ENCODE measurements at places on chromosomes 12 and 14.
A peak's percentile ranks its signal among the peaks of the same experiment; 100 is the strongest.

- DNase-seq = no peak
These were observed 29.0 kb downstream of the LTBP2 start for GRCh38 chr14:74582910-74583581.

DNA sequence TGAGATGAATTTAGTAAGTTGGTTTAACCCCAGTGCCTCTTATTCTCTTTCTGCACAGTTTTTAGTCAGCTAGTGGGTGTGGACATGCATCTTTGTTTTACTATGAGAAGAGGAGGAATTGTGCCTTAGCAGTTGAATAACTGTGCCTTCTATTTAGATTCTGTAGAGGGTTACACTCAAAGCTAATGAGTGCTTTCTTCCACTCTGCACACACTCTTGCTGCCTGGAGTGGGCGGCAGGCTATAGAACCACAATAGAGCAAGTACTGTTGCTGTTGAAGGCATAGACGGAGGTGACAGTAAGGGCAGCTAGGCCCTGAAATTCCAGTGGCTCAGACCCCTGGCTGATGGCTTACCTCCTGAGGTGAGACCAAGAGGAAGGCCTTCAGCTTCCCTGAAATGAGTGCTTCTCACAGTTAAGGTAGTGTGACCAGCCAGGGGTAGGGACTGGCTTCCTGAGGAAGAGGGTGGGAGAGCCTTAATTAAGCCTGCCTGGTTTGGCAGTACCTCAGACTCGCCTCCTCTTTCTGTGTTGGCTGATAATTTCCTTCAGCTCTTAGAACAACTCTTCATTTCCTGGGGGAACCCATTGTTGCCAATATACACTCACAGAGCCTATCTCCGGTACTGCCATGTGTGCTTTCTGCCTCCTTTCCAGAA, 24.7 kb downstream of the SUSD6 start:
- DNase-seq = no peak

DNA sequence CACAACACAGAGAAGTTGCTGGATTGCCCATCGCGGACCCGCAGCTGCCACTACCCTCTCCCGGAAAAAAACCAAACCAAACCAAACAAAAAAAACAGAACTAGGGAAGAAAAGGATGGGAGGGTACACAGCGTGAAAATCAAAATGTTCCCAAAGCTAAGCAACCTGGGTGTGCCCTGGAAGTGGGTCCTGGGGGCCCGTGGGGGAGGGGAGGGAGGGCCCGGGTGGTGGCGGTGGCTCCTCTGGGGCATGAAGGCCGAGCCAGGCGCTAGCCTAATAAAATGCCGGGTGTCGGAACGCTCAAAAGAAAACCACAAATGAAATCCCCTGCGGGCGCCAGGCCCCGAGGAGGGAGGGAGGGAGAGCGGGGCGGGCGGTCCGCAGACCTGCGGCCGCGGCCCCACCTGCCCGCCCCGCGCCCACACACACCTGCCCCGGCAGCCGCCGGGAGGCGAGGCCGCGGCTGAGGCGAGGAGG, 787 bp downstream of the HECTD4 start:
- no peak for DNase-seq

GRCh38 chr12:54853933-54854538, at the start of gene MUCL1:
Gene MUCL1 (plus strand): TSS chr12:54854516. CDS start chr12:54854583, 67 bp downstream.
- peak; percentile 52 for DNase-seq

DNA sequence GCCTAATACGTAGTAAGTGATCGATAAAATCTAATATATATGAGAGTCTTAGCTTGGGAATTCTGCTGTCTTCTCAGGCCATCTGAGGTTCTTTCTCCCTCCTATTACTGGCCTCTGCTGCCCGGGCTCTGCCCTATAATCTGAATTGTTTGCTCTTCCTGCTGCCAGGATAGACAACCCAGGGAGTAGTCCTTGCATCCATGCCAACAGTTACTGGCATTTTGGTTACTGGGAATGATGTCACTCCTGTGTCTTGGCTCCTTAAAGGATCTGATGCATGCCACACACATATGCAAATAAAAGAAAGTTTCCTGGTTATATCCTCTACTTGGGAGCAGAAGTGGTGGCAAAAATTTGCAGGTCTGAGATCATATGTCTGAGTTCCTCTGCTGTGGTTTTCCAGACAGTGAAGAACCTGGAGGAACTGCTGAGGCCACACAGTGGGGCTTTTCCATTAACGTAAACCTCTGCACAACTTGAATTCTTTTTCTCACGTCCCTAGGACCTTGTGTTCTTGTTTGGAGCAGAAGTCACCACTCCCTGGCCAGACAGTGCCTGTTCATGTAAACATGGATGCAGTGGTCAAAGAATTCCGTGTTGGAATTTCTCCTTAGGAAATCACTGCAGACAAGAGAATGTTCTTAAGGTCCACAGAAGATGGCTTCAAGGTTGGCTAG, 320.6 kb upstream of the TBX3 start:
- DNase-seq = no peak

- no peak for DNase-seq
These were observed 115.7 kb upstream of the ARID2 start for GRCh38 chr12:45613855-45614254.

DNA sequence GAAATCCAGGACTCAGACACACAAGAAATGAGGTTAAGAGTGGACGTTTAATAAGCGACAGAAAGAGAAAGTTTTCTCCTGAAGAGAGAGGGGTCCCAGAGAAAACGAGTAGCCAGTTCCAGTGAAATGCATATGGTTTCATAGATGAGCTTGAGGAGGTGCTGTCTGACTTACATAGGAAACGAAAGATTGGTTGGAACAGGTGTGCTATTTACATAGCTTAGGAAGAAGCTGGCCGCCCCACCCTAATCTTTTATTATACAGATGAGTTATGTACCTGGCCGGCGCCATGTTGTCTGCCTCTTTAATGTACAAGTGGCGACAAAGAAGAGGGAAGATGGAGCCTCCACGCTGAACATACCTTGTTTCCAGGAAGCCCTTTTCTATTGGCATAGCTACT, 223.0 kb downstream of the SLC6A15 start:
- no peak for DNase-seq

DNA sequence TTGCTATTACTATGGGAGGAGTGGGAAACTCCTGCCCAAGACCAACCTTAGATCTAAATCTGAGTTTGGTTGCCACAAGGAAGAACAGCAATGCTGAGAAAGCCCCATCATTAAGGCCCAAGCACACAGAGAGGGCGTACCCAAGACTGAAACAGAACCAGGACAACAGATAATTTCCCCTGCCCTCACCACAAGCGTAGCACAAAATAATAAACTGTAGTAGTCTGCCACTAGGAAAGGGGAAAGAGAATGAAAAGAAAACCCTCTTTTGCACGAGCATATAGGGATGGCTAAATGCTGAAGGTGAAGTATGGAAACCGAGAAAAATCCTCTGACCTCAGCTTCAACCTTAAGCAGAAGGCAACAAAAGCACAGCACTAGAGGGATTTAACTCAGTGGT, 76.5 kb upstream of the DHRS4 start:
- no peak for DNase-seq

DNA sequence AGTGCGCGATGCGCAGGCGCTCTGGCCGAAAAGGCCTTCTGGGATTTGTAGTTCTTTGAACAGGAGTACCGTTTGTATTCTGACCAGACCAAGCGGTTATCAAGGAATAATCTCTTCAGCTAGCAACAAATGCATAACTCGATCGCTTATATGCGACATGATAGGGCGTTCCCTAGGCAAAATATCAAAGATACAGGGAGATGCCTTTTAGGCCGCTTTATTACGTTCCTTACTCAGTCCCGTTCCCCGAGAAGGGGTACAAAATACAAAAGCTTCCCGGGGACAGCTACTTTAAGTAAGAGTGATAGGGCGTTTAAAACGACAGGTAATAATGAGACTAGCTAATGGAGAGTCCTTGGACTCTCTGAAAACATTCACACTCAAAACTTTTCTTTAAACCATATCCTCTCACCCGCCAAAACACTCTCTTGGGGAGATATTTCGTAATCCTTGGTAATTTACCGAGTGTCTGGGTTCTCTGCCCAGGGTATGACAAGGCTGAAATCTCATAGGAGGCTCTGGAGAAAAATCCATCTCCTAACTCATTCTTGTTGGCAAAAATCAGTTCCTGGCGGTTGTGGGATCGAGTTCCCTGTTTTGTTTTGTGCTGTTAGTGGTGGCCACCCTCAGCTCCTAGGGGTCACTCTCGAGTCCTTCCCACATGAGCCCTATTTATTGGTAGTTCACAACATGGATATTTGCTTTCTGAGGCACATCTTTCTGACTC, 412 bp upstream of the SNW1 start:
- DNase-seq = peak; percentile 25

DNA sequence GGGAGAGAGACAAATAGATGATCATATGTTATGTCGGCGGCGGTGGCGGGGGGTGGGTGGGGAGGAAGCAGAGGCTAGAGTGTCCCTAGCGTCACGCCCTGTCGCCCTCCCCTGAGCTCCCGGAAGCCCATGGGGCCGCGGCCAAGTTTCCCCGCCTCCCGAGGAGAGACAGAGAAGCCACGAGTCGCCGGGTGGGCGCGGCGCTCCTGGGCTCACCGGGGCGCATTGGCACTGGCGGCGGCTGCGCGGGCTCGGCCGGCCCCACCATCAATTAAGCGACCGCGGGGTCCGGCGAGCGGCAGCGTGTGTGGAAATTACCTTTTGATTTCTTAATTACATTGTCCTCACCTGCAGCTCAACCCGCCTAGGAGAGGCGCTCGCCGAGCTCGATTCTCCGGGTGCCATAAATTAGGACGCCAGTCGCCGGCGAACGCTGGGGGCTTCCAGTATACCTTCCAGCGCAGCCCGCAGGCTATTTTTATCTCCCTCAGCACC, 119.9 kb upstream of the LHX5 start:
- DNase-seq = peak; percentile 42

GRCh38 chr12:105227879-105228278, 8.1 kb downstream of the APPL2 start:
- no peak for DNase-seq

GRCh38 chr12:26971963-26972362, 33.7 kb downstream of the FGFR1OP2 start:
- no peak for DNase-seq

DNA sequence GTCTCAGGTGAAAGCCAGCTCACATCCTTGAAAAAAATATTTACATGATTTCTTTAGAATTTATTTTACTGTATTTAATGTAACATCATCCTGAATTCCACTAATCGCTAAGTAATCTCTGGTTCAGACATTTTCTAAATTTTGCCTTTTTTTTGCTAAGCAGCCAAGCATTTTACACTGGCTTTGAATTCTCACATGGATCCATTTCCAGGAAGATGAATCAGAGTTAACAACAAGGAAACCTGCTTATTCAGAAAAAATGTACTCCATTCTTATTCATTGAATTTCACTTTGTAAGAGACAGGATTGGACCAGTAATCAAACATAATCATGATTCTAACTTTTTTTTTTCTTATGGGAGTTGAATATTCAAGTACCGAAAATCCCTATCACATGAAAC, 1785.1 kb upstream of the FLRT2 start:
- DNase-seq = no peak

DNA sequence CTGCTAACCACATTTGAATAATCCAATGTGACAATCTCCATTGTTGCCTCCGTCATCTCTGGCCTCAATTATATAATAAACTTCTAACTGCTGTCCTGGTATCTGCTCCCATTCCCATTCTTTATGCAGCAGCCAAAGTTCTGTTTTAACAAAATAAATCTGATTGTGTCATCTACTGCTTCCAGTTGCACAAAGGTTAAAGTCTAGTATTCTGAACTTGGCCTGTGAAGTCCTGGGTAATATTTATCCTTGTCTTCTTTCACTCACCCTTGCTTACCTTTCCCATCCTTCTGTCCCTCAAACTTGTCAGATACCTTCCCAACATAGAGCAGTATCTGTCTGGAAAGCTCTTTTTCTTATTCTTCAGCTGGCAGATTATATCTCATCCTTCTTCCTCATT, 19.3 kb upstream of the STRAP start:
- no peak for DNase-seq

GRCh38 chr14:68312884-68313610, 479.8 kb downstream of the ZFP36L1 start:
- DNase-seq = no peak

DNA sequence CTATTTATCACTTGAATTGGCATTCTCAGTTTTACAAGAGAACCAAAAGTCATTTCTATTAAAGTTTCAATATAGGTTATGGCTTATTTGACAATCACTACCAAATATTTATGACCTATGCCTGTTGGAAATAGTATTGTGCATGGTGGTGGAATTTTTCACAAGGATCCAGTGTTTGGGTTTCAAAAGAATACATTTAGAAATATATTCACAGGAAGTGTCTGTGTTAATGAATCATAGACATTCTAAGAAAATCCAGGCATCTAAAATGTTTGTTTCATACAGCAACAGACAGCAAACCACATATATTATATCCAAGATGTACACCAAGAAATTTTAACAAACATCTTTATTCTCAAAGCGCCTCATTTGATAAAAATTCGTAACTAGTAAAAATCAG, 92.7 kb downstream of the MED13L start:
- no peak for DNase-seq

- DNase-seq = no peak
These were observed 42.7 kb downstream of the ALX1 start for GRCh38 chr12:85322715-85323114.

DNA sequence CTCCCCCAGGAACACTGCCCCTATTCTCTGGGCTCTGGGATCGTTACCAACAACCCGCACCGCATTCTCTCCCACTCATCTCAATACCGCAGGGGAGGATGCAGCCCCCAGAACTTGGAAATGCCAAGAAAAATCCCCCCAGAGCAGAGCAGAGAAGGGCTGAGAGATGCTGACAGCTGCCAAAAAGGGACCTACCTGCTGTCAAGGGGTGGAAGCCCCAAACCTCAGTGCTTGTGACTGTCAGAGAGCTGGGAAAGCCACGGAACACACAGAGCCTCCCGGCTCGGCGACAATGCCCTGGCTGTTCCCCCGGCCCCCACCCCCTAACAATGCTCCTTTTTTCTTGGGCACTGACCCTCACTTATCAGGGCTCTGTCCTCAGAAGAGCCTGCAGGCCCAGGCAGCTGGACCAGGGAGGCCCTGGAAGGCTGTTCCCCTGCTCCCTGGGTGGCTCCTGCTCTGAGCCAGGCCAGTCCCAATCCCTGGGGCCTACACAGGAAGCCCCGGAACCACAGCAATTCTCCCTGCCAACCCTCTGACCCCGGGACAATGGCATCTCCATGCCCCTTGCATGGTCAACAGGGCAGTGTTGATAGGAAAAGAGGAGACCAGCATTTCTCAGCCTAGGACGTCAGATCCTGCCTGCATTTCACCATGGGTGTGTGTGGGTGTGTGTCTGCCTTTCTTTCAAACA, 78.9 kb downstream of the ITPK1 start:
- no peak for DNase-seq

DNA sequence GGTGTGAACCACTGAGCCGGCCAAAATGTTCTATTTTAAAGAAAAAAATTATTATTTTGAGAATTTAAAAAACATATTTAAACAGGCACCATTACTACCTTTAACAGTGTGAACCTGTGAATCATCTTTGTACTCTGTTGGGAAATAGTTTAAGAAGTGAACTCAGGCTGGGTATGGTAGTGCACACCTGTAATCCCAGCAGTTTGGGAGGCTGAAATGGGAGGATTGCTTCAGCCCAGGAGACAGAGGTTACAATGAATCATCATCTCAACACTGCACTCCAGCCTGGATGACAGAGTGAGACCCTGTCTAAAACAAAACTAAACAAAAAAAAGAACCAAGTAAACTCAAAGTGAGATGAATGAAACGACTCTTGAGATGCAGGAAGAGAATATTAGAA, 3.1 kb upstream of the WDR89 start:
- DNase-seq = no peak

- no peak for DNase-seq
These were observed 5.1 kb upstream of the NKX2-1 start for GRCh38 chr14:36524874-36525745.
